ENCODE measurements at places on chromosomes 2 and 18.

DNA sequence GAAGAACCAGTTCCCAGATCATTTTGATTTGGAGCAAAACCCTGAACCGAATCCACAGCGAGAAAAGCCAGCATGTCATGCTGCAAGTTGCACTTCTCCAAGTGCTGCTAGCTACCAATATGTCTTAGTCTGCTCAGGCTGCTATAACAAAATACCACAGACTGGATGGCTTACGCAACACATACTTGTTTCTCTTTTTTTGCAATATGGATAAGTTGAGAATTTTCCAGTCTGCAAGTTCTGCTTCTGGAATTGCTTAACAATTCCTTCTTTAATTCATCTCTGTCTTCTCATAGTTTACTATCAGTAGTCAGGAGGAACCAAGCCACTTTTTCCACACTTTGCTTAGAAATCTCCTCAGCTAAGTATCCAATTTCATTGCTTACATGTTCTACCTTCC is 105.9 kb upstream of the RBBP8 start:
- no peak for DNase-seq

DNA sequence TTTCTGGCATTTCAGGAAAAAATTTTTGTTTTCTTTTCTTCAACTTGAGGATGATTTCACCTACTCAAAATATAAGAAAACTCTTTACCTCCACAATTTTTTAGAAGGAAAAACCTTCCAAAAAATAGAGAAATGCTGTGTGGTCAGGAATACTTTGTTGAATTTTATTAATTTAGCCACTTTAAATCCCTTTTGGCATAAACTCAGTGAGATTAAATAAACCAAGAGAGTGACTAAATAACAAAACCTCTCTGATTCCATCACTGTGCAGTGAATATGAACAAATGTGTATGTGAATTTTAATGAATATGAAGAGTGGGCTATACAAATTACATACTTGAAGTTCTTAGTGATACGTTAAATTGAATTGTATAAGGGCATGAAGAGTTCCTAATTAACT is 25.8 kb upstream of the CYTIP start:
- no peak for DNase-seq

GRCh38 chr2:134611316-134611715 is 107.5 kb downstream of the TMEM163 start:
- no peak for DNase-seq

DNA sequence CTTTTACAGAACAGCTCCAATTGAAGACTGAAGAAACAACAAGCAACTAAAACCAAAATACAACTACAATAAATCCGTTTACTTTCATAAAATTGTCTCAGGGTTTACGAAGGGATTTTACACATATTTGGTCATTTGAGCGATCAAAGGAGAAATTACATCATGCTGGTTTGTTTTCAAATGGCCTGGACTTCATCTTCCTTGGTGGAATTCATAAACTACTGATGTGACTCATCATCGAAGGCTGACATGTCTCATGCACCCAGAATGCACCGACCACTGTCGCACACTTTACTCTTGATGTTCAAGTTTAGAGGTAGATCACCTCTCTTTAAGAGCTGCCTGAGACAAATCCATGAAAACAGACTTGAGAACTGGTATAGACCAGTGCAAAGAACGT is 25.6 kb upstream of the PMAIP1 start:
- no peak for DNase-seq

GRCh38 chr18:76274468-76275289 is 220.4 kb downstream of the ZNF516 start:
- no peak for DNase-seq
